HT1080 (cell line): ENCODE measurements at places on chromosomes 5 and 9.

- DNase-seq = no peak
These were observed 35.1 kb downstream of the LIX1 start for GRCh38 chr5:97107318-97107717.

- peak; percentile 97 for DNase-seq
These were observed 31.6 kb downstream of the PTGS1 start for GRCh38 chr9:122402403-122402871.

DNA sequence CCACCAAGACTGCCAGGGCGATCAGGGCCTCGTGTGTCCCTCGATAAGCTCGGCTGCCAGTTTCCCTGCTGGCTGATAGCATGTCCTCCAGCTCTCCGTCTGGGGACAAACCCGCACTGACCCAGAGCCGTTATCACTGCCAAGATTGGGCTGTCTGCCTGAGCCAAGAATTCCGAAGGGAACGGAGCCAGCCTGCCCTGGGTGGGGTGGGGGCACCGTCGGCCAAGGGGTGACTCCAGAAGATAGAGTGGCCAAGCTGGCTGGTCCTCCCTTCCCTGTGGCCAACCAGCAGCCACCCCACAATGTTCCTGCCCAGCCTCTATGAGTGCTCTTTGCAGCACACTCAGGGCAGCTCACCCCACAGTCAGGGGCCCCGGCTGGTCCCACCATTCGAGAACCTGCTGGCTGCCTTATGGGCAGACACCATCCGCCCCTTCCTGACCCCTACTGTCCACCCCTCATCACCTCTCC is 29.4 kb downstream of the HRH2 start:
- DNase-seq = no peak

GRCh38 chr5:23977997-23978396 is 470.6 kb downstream of the PRDM9 start:
- peak; percentile 36 for DNase-seq

GRCh38 chr9:120477534-120478001 is 102.4 kb downstream of the CDK5RAP2 start:
- peak; percentile 71 for DNase-seq

DNA sequence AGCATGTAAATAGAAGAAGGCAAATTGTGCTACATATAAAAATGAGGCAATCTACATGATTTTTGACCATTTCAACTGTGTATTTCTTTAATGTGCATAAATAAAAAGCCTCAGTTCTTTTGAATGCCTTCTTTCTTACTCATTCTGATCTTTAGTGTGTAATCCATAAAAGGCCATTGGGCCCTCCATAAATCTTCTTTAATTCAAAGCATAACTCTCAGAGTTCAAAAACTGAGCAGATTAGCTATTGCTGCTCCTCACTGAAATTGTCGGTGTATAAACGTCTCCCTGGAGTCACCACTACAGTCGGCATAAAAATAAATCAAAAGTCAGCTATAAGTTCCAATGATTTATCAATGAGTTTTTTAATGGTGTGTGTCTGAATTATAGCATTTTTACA is 45.3 kb upstream of the ADAMTSL1 start:
- no peak for DNase-seq

DNA sequence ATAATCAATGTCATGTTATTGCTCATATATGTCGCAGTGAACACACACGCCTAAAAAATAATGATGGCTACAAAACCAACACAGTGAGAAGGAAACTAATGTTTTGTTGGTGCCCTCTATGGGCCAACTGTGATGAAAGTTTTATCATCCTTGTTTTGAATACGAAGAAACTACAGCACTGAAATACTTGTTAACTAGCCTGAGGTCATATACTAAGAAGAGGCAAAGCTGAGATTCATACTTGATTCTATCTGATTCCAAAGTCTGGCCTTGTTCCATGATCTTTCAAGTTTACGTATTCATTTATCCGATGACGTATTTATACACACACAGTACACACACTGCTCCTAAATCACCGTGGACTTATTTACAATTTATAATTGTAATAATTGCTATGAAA is 16.1 kb upstream of the DRD1 start:
- DNase-seq = peak; percentile 14

DNA sequence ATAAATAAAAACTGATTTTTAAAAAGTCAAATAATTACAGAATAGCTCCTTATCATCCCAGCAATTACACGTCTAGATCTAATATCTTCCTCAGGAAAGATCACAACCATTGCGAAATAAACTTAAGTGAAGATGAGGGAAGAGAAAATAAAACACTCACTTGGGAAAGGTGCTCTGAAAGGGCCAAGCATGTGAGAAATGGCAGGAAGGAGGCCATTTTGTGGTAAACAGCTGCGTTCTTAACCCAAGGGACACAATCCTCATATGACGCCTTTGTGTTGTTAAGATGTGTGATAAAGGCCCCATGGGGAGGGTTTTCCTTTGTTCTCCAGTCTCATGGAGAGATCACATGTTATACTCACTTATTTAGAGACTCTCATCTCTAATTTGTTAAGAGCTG is 32.5 kb downstream of the JAKMIP2 start:
- DNase-seq = no peak

- DNase-seq = peak; percentile 60
These were observed 833 bp downstream of the ANKHD1 start for GRCh38 chr5:140402258-140403074.

- DNase-seq = no peak
These were observed 234.2 kb upstream of the RFX3 start for GRCh38 chr9:3760031-3760430.

GRCh38 chr5:115487168-115487567 is 57.4 kb downstream of the FEM1C start:
- no peak for DNase-seq

- DNase-seq = no peak
These were observed 29.2 kb upstream of the PANK3 start for GRCh38 chr5:168608386-168608785.

GRCh38 chr5:177300236-177300880 is 3.2 kb downstream of the RAB24 start:
- DNase-seq = peak; percentile 86

GRCh38 chr5:73902327-73903051 is 276.5 kb downstream of the ARHGEF28 start:
- peak; percentile 36 for DNase-seq

- no peak for DNase-seq
These were observed 20.8 kb downstream of the MEGF10 start for GRCh38 chr5:127311349-127311748.

GRCh38 chr9:95175523-95175922 is 142.0 kb downstream of the FANCC start:
- no peak for DNase-seq

- peak; percentile 31 for DNase-seq
These were observed 716 bp upstream of the OTULIN start for GRCh38 chr5:14663734-14664269.

GRCh38 chr9:33065157-33066076 is 11.1 kb downstream of the SMU1 start:
- DNase-seq = no peak

DNA sequence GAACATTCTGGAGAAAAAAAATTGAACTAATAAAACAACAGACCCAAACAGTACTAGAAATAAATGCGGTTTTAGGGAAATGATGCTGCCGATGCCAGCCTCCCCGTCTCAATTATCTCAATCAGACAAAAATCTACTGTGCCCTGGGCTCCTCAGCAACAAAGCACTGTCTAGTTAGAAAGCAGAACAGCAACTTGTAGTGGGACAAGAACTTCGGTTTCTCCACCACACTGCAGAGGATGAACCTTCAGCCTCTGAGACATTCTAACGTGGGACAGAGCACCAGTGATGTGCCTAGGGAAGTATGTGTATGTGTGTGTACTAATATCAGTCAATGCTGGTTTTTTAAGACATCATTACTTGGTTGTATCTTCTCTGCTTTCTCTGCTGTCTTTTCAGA is 11.1 kb upstream of the CAST start:
- DNase-seq = no peak

DNA sequence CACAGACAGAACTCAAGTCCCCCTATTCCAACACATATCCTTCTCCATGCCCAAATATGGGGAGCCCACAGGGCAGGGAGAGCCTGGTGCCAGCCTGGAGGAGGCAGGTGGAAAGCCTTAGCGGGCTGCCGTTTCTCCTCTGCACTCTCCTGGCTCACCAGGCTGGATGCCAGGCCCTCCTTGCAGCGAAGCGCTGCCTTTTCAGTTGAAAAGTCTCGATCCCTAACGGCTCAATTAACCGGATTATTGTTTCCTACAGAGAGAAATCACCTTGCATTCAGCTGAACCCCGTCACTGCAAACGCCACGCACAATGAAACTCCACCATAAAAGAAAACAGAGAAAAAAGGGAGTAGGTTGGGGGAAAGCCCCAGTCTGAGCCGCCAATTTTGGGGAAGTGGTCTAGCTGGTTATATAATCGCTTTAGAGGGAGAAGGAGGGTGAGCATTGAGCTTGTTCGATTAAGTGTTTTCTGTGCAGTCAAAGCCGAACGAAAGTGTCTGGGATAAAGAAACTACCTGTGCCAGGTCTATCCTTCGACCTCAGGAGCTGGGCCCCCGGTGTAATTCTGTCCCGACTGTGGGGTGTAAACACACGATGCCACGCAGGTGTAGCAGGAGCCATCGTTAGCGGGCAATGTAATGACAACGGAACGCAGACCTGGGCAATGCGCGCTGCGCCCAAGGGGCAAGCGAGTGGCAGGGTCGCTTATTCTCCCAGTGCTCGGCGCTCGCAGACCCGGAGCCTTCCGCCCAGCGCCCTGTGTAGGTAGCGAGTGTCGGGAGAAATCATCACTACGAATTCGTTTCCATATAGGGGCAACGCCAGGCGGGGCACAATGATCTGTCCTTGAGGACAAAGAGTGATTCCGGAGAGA is 3.8 kb downstream of the BARHL1 start:
- no peak for DNase-seq

GRCh38 chr5:24598956-24599355 is 45.8 kb downstream of the CDH10 start:
- no peak for DNase-seq

DNA sequence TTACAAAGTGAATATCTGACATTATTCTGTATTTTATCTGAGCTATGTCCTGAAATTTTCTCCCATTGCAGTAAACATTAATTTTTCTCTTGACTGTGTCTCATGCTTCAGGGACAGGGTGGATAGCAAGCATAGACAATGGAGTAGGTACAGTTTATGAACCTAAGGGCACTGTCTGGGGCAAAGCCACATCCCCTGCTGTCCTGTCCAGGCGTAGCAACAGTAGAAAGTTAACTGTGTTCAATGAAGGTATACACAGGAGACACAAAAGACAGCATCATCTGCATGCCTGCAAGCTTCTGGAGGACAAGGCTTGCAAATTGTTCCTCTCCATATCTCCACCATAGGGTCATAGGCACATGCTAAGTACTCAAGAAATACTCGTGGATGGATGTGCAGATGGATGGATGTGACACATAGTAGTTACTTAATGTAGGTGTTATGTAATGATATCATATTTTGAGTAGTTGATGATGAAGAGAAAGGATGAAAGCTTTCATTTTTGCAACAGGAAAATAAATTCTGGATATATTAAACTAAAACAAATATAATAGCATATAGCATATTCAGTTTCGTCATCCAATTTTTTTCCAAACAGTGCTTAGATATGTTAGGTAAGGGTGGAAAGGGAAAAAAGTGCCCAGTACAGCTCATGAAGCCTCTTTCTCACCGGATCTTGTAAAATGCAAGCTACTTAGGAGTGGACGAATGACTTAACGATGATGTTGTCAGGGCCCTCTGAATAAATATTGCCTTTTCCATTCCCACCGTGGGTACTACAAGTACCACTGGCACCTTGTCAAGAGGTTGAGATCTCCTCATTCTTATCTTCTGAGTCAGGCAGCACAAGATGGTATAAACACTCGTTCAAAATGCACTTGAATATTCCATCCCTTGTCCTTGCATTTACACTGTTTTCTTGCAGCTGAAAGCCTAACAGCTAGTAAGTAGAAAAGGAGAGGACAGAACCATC is 19.9 kb upstream of the ZSWIM6 start:
- peak; percentile 95 for DNase-seq

- no peak for DNase-seq
These were observed 74.4 kb downstream of the FAM114A2 start for GRCh38 chr5:153964191-153964879.

- peak; percentile 85 for DNase-seq
These were observed 43.4 kb upstream of the TMC1 start for GRCh38 chr9:72477930-72478518.

GRCh38 chr9:114855488-114855887 is 49.6 kb upstream of the TNFSF15 start:
- DNase-seq = no peak

- DNase-seq = peak; percentile 10
These were observed 209.0 kb downstream of the SEC61B start for GRCh38 chr9:99431103-99431502.

DNA sequence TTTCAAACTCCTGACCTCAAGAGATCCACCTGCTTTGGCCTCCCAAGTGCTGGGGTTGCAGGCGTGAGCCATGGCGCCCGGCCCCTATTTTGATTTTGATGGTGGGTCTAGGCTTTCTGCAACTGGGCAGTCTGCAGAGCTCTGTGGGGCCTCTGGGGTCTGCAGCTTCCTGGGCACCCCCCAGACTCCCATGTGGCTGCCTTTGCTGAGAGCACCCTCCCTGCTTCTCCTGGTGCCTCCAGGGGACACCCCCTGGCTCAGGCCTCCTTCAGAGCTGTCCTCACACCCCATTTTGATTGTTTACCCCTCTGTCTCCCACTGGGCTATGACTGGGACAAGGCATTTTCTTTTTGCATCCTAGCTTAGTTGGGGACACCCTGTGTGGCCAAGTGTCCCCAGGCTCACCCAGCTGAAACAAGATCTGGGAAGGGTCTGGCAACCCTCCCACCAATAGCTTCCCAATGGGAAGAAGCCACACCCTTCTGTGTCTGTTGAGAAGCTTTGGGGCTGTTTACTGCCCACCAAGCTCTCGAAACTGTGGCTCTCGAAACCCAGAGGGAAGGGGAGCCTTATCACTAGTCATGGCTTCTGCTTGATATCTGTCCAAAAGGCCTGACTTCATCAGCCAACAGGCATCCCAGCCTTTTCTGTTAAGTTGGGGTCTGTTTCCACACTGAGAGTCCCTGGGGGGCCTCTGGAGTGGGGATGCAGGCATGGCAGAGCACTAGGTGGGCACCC is 204.4 kb upstream of the IER5L start:
- DNase-seq = no peak

GRCh38 chr5:132266836-132267160 is 9.3 kb downstream of the PDLIM4 start:
- DNase-seq = no peak

- DNase-seq = peak; percentile 25
These were observed 52.7 kb upstream of the NR5A1 start for GRCh38 chr9:124559871-124560270.

DNA sequence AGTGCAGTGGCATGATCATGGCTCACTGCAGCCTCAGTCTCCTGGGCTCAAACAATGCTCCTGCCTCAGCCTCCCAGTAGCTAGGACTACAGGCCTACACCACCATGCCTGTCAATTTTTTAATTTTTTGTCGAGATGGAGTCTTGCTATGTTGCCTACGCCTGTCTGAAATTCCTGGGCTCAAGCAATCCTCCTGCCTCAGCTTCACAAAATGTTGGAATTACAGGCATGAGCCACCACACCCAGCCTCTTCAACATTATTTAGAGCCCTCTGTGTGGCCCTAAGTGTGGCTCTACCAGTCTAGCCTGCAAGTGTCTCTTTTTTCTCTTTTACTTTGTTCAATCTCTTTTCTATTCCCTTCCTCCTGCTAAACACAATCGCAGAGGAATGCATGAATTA is 154.4 kb upstream of the EPB41L4A start:
- no peak for DNase-seq
